ENCODE measurements at places on chromosomes 16 and 17.

GRCh38 chr17:51595826-51596398 is 335.6 kb downstream of the UTP18 start:
- no peak for DNase-seq

GRCh38 chr17:1737531-1738291 is 5.0 kb upstream of the SERPINF2 start:
- DNase-seq: no peak

DNA sequence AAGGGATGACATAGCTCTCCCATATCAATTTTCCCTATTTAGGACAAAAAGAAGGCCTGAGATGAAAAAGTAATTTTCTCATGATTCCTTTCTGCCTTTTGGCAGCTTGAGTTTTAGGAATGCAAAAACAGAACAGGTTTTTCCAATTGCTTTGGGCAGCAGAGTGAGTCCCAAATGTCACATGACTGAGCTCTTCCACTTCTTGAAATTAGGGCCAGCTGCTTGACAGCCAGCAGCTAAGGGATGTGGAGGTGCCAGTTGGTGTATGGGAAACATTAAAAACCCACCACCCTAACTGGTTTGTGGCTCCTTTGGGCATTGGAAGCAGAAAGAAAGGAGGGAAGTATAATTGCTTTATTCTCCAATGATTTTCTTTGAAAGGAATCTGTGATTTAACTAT is 133.8 kb upstream of the FAM20A start:
- no peak for DNase-seq

- no peak for DNase-seq
Observed at GRCh38 chr16:49674990-49675389, 180.9 kb downstream of the ZNF423 start.

- no peak for DNase-seq
Observed at GRCh38 chr16:50485232-50485631, 63.0 kb upstream of the NKD1 start.

DNA sequence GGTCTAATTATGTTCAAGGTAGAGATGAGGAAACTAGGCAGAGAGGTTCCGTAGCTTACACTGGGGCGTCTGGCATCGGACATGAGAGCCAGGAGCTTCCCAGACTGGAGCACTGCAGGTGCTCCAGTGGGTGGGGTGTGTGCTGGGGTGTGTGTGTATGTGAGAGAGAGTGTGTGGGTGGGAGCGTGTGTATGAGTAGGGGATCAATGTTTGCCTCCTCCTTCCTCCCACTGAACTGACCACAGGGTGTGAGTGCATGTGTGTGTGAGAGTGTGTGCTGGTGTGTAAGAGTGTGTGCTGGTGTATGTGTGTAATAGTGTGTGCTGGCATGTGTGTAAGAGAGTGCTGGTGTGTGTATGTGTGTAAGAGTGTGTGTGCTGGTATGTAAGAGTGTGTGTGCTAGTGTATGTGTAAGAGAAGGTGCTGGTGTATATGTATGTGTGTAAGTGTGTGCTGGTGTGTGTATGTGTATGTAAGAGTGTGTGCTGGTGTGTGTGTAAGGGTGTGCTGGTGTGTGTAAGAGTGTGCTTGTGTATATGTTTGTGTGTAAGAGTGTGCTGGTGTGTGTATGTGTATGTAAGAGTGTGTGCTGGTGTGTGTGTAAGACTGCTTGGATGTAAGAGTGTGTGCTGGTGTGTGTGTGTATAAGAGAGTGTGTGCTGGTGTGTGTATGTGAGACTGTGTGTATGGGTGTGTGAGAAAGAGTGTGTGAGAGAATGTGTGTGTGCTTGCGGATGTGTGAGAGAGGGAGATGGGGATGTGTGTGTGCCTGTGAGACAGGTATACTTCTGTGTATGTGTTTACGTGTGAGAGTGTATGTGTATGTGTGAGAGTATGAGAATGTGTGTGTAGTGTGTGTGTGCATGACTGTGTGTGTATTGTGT is 139.9 kb downstream of the MRM1 start:
- DNase-seq: no peak

GRCh38 chr17:45090711-45091110 is 29.6 kb downstream of the NMT1 start:
- DNase-seq: no peak

- DNase-seq: no peak
Observed at GRCh38 chr16:1425616-1426370, 5.1 kb upstream of the PERCC1 start.

DNA sequence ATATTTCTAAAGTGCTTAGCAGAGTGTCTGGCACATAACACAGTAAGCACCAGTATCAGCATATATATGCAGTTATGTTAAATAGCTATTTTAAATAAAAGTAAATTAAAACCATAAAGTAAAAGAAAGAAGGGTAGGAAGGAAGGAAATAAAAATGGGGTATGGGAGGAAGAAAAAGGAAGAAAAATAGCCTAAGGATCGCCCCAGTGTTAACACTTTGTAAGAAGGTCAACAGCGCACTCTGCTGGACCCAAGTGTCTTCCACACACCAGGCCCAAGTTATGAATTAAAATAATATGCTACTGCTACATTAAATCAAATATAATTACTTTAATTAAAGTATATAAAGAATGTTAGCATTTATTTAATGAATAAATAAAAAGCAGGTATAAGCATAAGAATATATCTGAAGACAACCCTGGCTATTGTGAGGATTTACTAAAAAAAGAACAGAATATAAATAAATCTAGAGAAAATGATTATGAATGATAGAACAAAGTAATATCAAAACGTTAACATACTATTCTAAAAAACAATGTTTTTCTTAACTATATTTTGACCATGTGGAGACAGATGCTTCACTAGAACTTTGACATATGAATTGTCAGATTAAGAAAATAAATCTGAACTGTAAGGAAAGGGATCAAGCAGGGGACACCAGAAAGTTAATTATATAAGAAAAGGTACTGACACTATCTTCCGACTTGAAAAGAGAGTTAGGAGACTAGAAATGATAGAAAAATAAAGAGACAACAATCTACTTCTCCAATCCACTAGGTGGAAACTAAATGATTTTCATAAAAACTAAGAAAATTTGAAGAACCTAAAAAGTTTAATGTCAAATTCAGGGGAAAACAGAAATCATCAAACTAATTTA is 25.9 kb downstream of the BRIP1 start:
- DNase-seq: no peak

GRCh38 chr17:1031711-1032110 is 34.8 kb downstream of the TIMM22 start:
- no peak for DNase-seq
